ENCODE measurements at places on chromosomes 3 and 15. TPM values are rescaled to one million over a fixed set of nuclear protein-coding genes. Genes with fewer than 3 reads are reported as not detected.
A peak's percentile ranks its signal among the peaks of the same experiment; 100 is the strongest.

EIF3J gene
- total RNA-seq: 68.2 TPM

SERINC4 gene
- 0.16 TPM for total RNA-seq

MUC4 gene
- not detected for total RNA-seq

- no peaks in the 10 kb centered on the region for H3K4me1 ChIP-seq
- DNase-seq: no peak
- no peak overlapping the region for H3K4me3 ChIP-seq
- no peak overlapping the region for H3K27ac ChIP-seq
Observed at GRCh38 chr15:101044625-101045235, 125.6 kb downstream of the LRRK1 start.

DNA sequence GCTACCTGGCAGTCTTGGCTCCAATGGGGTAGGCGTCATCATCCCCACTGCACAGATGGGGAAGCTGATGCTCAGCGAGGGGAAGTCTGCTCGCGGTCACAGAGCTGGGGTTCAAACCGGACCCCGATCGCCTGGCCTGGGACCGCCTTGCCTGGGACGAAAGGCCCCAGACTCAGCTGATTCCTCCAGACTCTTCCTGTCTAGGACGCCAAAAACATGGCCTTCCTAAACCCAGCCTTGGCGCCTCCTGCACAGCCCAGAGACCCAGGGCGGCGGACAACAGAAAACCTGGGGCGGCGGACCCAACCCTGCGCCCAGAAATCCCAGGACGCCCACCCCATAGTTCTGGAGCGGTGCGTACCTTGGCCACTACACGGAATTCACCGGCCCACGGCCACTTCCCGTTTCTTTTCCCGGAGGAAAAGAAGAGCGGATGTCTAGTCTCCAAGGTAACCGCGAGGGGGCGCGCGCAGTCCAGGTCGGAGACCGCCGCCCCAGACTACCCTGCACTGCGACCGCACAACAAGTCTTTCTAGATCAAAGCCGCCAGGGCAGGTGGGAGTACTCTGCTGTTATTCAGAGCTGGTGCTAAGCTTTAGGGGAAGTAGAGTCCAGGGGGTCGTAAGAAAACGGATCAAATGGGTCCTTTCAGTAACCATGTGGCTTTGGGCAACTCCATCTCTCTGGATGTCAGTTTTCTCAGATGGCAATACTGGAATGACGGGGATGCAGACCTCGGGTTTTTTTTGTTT is 4.9 kb upstream of the IL17RD start:
- no peaks in the 10 kb centered on the region for H3K4me1 ChIP-seq
- H3K4me3 ChIP-seq: peak overlapping the region; percentile 53
- no peaks in the 10 kb centered on the region for H3K36me3 ChIP-seq
- peak; percentile 49 for DNase-seq

DNA sequence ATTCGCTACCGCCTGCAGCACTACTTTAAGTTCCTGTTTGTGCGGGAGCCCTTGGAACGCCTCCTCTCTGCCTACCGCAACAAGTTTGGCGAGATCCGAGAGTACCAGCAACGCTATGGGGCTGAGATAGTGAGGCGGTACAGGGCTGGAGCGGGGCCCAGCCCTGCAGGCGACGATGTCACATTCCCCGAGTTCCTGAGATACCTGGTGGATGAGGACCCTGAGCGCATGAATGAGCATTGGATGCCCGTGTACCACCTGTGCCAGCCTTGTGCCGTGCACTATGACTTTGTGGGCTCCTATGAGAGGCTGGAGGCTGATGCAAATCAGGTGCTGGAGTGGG is 995 bp downstream of the CHST14 start:
- H3K4me3 ChIP-seq: peak overlapping the region; percentile 90
- peak overlapping the region; percentile 94 for H3K27ac ChIP-seq
- DNase-seq: no peak
- no peaks in the 10 kb centered on the region for H3K36me3 ChIP-seq

DNA sequence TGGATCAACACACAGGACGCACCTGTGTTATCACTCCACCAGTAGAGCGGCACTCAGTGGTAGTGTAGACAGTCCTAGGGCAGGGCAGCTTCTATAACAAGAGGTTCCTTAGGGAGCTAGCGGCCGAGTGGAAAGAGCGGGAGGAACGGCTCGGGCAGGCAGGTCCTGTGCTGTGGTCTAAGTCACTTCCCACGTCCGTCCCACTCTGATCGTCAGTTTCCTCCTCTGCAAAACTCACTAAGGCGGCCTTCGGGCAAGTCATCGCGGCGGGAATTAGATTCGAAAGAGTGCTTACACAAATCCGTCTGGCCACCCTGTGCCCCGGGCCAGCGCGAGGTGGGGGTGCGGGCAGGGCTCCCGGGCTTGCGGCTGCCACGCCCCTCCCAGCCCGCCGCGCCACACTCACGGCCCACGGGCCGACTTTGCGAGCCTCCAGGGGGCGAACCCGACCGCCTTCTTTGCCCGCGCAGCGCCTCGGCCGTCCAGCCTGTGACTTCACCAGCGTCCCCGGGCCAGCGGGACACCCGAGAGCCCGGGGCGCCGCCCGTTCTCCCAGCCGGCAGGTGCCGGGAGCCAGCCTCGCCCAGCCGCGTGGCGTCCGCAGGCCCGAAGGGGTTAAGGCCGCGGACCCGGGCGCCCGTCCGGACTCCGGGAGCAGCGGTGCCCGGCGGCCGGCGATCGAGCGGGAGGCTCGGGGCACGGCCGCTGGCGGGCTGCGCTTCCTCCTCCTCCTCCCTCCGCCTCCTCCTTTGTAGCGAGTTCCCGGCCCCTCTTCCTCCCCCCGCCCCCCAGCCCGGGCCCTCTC is 416 bp upstream of the CORO2B start:
- H3K4me1 ChIP-seq: no peaks in the 10 kb centered on the region
- H3K36me3 ChIP-seq: no peaks in the 10 kb centered on the region
- no peaks in the 10 kb centered on the region for H3K27me3 ChIP-seq
- peak overlapping the region; percentile 78 for H3K27ac ChIP-seq

GRCh38 chr3:140204271-140204984 is 269.4 kb downstream of the CLSTN2 start:
- no peaks in the 10 kb centered on the region for H3K4me1 ChIP-seq
- DNase-seq: no peak
- no peaks in the 10 kb centered on the region for H3K27me3 ChIP-seq

DNA sequence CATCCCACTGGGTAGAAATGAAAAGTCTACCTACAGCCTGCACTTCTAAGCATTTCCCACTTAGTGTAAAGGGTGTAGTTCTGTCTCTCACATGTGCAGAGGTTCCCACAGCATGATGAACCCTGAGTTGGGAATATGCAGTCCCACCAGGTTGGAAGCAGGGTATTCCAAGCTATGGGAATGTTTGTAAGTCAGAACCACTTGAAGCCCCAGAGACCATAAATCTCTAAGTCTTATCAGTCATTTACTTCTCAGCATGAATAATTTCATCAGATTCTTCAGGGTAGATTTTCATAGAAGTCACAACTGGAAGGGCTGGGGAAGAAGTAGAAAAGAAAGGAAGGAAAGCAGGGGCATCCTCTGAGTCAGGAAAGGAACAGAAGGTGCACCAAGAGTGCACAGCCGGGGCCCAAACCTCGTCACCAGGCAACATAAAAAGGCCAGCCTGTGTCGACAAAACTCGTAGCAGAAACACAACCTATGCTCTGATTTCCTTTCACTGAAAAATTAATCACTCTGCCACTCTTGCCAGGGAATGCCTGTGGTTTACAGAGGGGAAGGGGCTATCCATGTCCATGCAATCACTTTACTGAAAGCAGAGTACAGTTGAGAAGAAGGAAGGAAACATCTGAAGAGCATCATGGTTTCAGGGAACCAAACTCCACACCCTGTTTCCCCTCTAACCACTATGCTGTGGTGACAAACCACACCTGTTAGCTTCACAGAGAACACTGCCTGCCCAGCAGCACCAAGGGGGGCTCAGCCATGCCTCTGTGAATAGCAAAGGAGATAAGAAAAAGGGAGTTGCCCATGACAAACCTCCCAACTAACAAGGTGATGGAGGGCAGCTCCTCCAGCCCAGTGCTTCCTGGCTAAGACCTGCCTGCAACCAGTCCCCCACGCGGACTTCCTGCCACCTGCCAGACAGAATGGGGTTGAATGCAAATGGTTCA is 40.5 kb downstream of the SH3BP5 start:
- H3K36me3 ChIP-seq: no peaks in the 10 kb centered on the region
- H3K4me1 ChIP-seq: peaks cover 23% of the 10 kb centered on the region
- peak overlapping the region; percentile 7 for H3K4me3 ChIP-seq
- no peak for DNase-seq

GRCh38 chr15:51129535-51130188 is 35.0 kb upstream of the TNFAIP8L3 start:
- no peak for DNase-seq
- no peak overlapping the region for H3K4me3 ChIP-seq
- H3K4me1 ChIP-seq: no peaks in the 10 kb centered on the region
- no peaks in the 10 kb centered on the region for H3K36me3 ChIP-seq
- no peak overlapping the region for H3K27ac ChIP-seq

DNA sequence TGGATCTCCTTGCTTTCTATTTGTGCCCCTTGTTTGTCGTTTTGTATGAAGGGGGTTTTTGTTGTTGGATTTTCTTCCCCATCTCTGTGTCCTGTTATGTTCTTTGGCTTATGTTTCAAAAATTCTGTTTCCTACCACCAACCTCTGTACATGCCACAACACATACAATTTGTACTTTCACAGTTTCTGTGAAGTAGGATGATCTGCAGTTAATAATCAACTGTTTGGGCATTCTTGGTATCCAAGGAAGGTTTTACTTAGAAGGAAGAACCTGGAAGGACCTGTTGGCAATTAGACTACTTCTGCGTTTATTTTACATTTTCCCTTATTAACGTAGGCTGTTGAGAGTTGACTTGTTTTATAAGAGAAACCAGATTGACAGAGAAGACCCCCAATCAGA is 8.3 kb downstream of the SETD5 start:
- peaks cover 1% of the 10 kb centered on the region for H3K4me1 ChIP-seq
- H3K36me3 ChIP-seq: no peaks in the 10 kb centered on the region
- no peak overlapping the region for H3K4me3 ChIP-seq

Measured in breast epithelium (tissue), 4 donors.